ENCODE measurements at places on chromosomes 5 and 9.
A peak's percentile ranks its signal among the peaks of the same experiment; 100 is the strongest.

DNA sequence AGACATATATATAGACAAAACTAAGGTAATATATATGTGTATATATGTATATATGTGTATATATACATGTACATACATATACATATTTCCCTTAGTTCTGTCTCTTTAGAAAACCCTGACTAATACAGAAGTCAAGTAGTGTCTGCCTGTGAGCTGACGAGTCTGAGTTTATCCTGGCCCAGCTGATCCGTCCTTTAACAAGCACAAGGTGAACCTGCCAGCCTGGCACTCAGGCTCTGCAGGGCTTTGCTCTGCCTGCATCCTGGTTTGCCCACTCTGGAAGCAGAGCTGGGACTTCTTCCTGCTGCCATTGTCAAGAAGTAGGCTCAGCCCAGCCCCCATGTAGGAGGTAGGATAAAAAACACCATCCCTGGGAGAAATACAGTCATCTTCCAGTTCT is 388.0 kb downstream of the ICE1 start:
- DNase-seq: no peak

DNA sequence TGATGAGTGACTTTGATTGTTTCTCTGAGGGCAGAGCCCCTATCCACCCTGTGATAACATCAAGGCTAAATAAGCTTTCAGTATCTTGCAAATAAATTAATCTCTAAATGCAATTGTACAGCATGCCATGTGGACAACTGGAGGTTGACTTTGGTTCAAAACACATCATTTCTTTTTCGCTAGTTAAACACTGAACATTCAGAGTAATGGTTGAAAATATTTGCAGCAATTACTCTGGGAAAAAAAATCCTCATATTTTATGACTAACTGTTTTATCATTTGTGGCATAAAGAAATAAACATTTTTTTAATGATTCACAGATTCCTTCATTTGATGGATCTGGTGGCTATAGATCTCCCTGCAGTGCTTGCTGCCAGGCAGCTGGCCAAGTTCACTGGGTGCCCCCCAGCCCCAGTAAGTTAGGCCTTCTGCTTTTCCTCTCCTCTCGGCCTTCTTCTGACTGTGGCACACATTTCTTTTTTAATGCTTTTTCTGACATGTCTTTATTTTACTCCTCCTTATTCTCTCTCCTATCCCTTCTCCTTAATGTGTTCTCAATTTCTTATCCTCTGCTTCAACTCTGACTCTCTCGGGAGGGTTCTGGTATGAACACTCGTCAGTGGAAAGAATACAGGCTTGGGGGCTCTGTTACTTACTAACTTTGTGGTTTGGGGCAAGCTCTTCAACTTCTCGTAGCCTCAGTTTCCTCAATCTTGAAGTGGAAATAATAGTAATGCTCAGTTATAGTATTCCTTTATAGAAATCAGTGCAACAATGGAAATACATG is 69.6 kb downstream of the ADAMTSL1 start:
- DNase-seq: peak; percentile 71

DNA sequence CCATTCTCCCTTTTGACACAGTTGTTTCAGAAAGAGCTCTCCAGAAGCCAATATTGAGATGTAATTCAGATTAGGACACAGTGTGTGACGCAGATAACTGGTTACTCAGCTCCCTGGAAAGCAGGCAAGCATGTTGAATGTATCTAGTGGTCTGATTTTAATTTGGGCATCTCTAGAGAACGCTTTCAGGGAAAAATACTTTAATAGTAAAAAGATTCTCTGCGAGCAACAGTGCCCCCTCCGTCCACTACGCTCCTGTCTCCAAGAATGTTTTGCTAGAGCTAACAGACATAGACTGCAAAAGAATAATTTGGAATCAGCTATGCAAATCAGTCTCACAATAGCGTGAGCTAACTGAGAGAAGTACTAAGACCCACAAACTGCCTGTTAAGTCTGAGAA is 23.3 kb downstream of the CFAP90 start:
- DNase-seq: peak; percentile 40

- DNase-seq: no peak
Observed at GRCh38 chr5:16612007-16612406, 4.8 kb downstream of the RETREG1 start.

DNA sequence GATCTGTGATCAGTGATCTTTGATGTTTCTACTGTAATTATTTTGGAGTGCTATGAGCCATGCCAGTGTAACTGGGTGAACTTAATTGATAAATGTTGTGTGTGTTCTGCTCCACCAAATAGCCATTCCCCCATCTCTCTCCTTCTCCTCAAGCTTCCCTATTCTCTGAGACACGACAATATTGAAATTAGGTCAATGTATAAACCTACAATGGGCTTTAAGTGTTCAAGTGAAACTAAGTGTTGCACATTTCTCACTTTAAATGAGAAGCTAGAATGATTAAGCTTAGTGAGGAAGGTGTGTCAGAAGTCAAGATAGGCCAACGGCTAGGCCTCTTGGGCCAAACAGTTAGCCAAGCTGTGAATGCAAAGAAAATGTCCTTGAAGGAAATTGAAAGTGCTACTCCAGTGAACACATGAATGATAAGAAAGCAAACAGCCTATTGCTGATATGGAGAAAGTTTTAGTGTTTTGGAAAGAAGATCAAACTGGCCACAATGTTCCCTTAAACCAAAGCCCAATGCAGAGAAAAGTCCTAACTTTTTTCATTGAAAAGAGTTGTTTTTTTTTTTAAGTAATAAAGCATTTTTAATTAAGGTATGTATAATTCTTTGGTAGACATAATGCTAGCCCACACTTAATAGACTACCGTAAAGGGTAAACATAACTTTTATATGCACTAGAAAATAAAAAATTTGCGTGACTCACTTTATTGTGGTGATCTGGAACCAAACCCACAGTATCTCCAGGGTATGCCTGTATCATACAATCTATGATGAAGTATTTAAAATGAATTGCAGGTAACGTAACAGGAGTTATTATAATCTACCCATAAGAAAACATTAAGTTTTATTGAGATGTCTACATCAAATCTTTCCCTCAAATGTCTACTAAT is 42.5 kb upstream of the ALDH1A1 start:
- DNase-seq: no peak

GRCh38 chr5:72170101-72170500 is 62.8 kb downstream of the MAP1B start:
- no peak for DNase-seq

- DNase-seq: peak; percentile 29
Observed at GRCh38 chr5:149317281-149318048, 27.8 kb upstream of the GRPEL2 start.

- no peak for DNase-seq
Observed at GRCh38 chr5:163964671-163965070, 459.3 kb downstream of the MAT2B start.

Measured in uterus (tissue), 4 donors.